ENCODE measurements at places on chromosomes 6 and 20. TPM values are rescaled to one million over a fixed set of nuclear protein-coding genes. Genes with fewer than 3 reads are reported as not detected.

AIF1 gene
- 28.2 TPM for total RNA-seq

LIME1 gene
- total RNA-seq, result 12.0 TPM

MOG gene
- not detected for total RNA-seq

SMPDL3A gene
- 17.0 TPM for total RNA-seq

TBX18 gene
- total RNA-seq, result 8.8 TPM

XKR7 gene
- not detected for total RNA-seq

FUT9 gene
- 2.8 TPM for total RNA-seq

LTB gene
- total RNA-seq, result 1.0 TPM

C6orf58 gene
- total RNA-seq, result 0.66 TPM

SCUBE3 gene
- under 0.01 TPM for total RNA-seq

TRAPPC3L gene
- 0.80 TPM for total RNA-seq

SLC17A9 gene
- total RNA-seq, result 2.7 TPM

PRDM13 gene
- total RNA-seq, result not detected

B3GALT4 gene
- 8.2 TPM for total RNA-seq

DDRGK1 gene
- 91.8 TPM for total RNA-seq

PKIB gene
- 33.5 TPM for total RNA-seq

ZNF76 gene
- 32.3 TPM for total RNA-seq

SLC13A3 gene
- 2.9 TPM for total RNA-seq

PRKN gene
- total RNA-seq, result 11.2 TPM

TCP11 gene
- total RNA-seq, result not detected

UBE3D gene
- 13.5 TPM for total RNA-seq

CGAS gene
- 3.7 TPM for total RNA-seq

ZFP57 gene
- 2.9 TPM for total RNA-seq

RNF217 gene
- 40.1 TPM for total RNA-seq

PGM3 gene
- 41.0 TPM for total RNA-seq

IL20RA gene
- total RNA-seq, result 49.2 TPM

HLA-DOA gene
- total RNA-seq, result 2.1 TPM

FOXQ1 gene
- total RNA-seq, result not detected

IL17F gene
- not detected for total RNA-seq

PPP1R14C gene
- total RNA-seq, result 3.3 TPM

FAM83B gene
- total RNA-seq, result 13.6 TPM

CLIC5 gene
- 5.4 TPM for total RNA-seq

C6orf52 gene
- 1.3 TPM for total RNA-seq

LGSN gene
- not detected for total RNA-seq

UBE2C gene
- 1.2 TPM for total RNA-seq

GNAS-AS1 gene
- 0.48 TPM for total RNA-seq

WFDC5 gene
- total RNA-seq, result not detected

SLC44A4 gene
- total RNA-seq, result 10.5 TPM

PPP1R16B gene
- 8.2 TPM for total RNA-seq

MUC21 gene
- total RNA-seq, result not detected

IRF4 gene
- total RNA-seq, result 9.1 TPM

PDE7B gene
- total RNA-seq, result 5.2 TPM

FRS3 gene
- 3.8 TPM for total RNA-seq

OTOR gene
- total RNA-seq, result not detected

KCNK16 gene
- total RNA-seq, result not detected

NOTCH4 gene
- total RNA-seq, result 20.8 TPM

IMPG1 gene
- not detected for total RNA-seq

GLP1R gene
- not detected for total RNA-seq

NKX2-4 gene
- not detected for total RNA-seq

NHSL1 gene
- total RNA-seq, result 16.5 TPM

LINC00237 gene
- not detected for total RNA-seq

ZNF133 gene
- total RNA-seq, result 20.0 TPM

NKX2-2 gene
- not detected for total RNA-seq

KIF25 gene
- not detected for total RNA-seq

STMND1 gene
- total RNA-seq, result not detected

LRRC1 gene
- 10.1 TPM for total RNA-seq

Measured in breast epithelium (tissue), 4 donors.